ENCODE measurements at places on chromosomes 12 and 14.

- no peak for DNase-seq
Observed at GRCh38 chr12:47983541-47984115, 20.2 kb downstream of the TMEM106C start.

GRCh38 chr12:65977384-65977783, 153.1 kb downstream of the HMGA2 start:
- DNase-seq: no peak

DNA sequence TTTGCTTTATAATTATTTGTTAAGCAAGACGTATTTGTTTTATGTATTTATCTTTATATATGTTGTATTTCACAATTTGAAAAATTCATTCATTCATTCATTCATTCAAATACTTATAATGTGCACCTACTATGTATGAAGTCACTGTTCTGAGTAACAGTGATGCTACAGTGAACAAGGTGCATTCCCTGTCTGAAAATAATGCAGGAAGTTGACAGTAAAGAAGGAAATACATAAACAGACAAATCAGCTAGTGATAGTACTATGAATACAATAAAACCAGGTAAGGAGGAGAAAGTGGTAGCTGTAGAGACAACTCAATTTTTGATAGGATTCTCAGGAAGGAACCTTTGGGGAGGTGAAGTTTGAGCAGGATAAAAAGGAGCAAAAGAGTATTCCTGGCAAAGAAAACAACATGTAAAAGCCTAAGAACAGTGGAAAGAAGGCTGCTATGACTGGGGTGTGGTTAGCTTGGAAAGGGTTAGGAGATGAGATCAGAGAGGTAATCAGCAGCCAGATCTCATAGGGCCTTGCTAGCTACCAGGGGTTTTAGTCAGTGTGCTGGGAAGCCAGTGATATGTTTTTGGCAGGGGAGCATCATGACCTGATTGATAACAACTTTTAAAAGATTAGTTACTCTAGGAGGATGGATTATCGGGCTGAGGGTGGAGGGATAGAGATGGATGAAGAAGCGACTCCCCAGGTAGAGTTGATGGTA, 17.4 kb downstream of the BICDL1 start:
- DNase-seq: no peak

DNA sequence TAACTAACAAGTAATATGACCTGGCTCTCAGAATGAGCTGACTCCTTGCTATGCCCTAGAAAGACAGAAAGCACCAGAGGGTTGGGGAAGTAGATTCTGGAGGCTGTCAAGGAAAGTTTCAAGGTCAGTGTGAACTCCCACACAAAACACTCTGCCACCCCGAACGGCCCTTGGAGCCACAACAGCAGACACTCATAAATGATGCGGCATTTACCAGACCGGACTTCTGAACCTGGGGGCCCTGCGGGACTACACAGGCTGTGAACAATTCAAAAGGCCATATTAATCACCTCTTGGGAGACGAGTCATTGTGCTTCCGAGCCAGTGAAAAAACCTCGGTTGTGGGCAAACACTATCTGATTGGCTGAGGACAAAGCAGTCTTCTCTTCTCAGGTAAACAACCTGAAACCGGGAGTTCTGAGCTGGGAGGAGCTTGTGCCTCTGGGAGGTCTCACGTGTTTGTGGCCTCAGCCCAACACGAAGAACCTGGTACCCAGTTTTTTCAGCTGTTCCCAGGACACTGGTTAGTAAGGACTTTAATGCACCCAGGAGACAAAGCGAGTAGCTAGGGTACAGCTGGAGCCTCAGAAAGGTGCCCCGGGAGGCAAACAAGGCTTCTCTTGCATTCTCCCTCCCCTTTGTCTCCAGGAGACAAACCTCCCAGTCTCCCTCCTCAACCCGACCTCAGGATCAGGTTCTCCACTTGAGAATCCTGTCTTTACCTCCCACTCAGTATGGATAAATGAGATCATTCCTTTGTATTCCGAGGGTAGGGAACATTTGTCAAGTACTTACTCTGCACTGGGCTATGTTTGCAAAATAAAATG, 35.3 kb downstream of the VWF start:
- no peak for DNase-seq

DNA sequence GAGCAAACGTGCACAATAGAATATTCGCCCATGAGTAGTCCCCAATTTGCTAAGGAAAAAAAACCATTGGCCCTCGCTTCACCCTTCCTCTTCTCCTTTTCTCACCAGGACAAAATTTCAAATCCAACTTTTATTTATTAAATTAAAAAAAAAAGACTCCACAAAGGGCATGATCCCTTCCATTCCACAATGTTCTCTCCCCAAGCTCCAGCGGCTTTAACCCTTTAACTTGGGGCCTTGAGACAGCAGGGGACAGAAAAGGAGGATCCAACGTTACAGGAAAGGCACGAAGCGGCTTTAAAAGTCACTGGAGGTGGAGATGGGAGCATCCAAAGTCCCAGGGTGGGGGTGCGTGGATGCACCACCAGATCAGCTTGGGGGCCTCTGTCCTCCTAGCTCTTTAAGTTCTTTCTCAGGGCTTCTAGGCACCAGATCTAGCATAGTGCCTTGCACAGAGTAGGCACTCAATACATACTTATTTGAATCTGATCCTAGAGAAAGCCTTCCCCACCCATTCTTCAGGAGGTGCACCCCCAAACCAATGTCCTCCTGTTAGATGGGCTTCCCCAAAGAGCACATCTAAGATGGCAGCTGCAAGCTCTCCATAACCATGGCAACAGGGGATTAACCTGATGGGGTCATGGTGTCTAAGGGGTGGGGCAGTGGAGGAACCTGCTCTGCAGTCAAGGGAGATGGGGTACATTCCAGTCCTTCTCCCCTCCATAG, 5.2 kb upstream of the AAAS start:
- DNase-seq: no peak

GRCh38 chr12:2268471-2269286, 215.9 kb downstream of the CACNA1C start:
- DNase-seq: no peak

GRCh38 chr12:31714406-31715271, 14.2 kb downstream of the AMN1 start:
- no peak for DNase-seq

GRCh38 chr12:89821896-89822295, 113.3 kb upstream of the ATP2B1 start:
- no peak for DNase-seq

DNA sequence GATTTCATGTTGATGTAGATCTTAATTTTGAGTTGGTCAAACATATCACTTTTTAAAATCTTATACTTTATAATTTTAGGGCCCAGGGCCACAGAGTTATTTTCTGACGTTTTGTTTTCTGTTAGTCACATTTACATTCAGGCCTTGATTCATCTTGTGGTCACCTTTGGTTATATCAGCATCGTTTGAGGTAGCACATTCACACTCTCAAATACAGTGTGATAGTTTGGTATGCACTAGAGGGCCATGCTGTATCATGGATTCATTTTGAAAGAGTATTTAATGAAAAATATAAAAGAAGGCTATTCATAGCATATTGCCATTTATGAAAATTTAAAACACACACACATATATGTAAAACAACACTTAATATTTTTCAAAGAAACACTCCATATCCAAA, 274.6 kb downstream of the RAD51B start:
- DNase-seq: no peak

DNA sequence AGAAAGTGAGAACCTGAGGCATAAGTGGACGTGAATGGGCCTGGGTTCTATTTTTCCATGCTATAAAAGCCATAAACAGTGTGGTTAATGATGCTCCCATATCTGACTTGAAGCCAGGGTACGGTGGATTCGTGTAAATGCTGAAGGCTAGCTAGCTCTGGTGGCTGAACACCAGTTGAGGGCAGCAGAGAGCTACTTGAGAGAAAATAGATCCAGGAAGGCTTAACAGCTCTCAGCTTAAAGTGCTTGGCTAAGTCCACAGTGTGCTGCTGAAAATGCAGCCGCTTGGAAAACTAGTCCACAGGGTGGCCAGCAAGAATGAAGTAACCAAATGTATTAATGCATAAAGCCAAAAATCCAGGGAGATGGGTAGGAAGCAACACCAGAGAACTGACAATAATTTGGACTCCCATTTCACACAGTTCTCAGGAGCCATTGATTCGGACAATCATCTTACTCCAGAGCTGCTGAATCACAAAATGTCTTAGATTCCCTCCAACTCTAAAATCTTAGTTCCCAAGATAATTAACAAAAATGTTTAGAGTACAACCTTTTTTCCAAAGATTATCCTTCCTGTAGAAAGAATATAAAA, 15.0 kb upstream of the FOXG1 start:
- peak; percentile 74 for DNase-seq

DNA sequence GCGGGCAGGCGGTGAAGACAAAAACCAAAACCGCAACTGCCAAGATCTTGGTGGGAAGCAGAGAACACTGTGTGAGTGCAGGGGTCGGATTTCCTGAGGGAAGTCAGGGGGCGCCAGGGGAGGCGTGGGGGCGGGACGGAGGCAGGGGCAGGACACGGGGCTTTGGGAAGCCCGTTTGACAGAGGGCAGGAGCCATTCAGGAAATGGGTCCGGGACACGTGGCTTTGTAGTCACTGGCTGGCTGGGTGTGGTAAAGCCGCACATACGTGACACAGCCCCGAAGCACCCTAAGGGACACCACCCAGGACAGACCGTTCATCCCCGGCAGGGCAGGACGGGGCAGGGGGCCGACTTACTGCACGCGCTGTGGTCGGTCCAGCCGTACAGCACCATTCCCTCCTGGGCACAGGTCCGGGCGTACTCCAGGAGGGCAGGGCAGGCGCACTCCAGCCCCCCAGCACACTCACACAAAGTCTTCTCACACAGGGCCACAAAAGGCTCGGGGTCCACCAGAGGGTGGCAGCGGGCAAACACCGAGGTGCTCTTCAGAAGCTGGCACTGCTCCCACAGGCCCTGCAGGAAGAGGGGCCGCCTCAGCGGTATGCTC, 49.4 kb downstream of the VWF start:
- no peak for DNase-seq

- no peak for DNase-seq
Observed at GRCh38 chr14:92753250-92753649, 4.8 kb upstream of the LGMN start.

GRCh38 chr12:32706335-32707024, 27.4 kb downstream of the DNM1L start:
- no peak for DNase-seq

GRCh38 chr12:32024884-32025592, 65.8 kb downstream of the RESF1 start:
- DNase-seq: no peak

DNA sequence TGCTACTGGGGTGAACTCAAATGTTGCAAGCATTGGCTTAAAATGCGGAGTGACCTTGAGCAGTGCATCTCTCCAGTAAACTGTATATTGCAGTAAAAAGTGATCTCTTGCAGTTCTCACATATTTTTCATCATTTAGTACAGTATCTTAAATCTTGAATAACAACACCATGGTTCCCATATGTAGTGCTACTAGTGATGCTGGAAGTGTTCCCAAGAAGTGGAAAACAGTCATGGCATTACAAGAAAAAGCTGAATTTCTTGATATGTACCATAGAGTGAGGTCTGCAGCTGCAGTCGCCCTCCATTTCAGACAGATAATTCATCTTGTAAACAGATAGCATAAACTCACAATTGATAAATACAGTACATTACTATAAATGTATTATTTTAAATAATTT, 42.9 kb upstream of the TSPAN8 start:
- DNase-seq: no peak

GRCh38 chr12:124510301-124510970, 57.0 kb downstream of the NCOR2 start:
- DNase-seq: no peak

GRCh38 chr12:14059548-14059947, 78.1 kb upstream of the GRIN2B start:
- no peak for DNase-seq

DNA sequence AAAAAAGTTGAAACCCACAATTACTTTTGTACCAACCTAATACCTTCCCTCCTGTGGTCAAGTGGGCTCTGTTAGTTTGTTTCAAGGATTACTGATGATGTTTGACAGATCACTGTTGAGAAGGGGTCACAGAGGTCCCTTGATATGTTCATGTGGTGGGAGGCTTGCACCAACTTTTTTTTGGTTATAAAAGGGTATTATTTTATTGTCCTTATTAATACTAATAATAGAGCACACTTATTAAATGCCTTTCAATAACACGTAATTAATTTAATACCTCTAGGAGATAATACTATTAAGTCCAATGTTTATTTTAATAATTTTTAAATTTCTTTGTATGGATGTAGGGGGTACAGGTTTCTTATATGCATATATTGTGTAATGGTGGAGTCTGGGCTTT, 4.4 kb downstream of the UBE3B start:
- no peak for DNase-seq

- no peak for DNase-seq
Observed at GRCh38 chr14:101187816-101188570, 284.5 kb upstream of the RTL1 start.

DNA sequence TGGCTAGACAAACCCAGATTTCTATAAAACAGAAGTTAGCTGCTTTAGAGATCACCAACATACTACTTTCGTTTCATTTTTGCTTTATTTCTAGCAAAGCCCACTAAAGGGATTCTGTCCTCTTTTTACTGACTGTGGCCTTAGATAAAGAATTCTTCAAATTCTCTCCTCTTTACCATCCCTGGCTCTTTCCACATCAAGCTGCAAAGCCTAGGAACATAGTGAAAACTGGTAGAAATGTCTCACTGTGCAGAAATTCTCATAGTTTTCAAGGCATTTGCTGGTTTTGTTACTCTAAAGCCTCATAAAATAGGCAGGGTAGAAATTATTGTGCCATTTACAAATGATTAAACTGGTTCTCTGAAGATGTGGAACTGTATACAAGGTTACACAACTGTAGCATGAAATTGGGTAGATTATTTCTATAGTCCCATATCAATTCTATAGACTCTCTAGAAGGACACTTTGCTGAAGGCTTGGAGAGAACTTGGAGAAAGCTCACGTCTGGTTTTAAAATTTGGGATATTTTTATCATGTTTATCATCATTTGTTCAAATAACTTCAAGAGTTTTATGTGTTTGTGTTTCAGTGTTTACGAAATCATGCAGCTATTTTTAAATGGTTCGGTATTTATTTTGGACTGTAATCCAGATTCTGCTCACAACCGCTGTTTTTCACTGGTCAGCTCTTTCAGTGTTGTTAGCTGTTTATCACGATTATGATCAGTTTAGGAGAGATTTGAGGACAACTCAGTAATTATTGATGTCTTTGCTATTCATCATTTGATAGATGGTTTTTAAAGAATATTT, 36.7 kb upstream of the CSRP2 start:
- no peak for DNase-seq

DNA sequence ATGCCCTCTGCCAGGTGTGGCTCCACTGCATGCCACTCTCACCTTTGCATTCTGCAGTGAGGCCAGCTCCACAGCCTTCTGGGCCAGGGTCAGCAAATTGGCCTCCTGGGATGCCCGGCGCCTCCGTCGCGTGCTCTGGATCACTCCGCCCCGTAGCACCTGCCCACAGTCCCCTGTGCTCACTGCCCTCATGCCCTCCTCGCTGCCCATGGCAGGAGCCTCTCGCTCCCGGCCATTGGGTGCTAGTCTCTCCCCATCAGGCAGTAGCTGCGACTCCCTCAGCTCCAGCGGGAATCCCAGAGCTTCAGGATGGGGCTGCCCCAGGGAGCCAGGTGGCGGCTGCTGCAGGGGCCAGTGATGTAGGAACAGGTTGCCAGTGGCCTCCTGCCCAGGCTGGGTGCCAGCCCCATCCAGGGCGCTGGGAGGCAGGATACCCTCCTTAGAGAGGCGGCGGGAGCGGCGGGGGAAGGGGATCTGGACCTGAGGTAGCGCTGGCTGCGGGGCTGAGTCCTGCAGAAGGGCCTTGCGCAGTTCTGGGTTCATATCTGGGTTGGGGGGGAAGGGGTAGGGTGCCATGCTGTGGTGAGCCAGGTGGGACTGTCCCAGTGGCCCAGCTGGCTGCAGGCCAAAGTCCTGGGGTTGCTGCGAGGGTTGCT, 24.5 kb upstream of the PNMA1 start:
- DNase-seq: no peak

GRCh38 chr12:51886021-51886710, 1.7 kb upstream of the ANKRD33 start:
- DNase-seq: peak; percentile 76
